ENCODE measurements at places on chromosomes 16 and 17.

DNA sequence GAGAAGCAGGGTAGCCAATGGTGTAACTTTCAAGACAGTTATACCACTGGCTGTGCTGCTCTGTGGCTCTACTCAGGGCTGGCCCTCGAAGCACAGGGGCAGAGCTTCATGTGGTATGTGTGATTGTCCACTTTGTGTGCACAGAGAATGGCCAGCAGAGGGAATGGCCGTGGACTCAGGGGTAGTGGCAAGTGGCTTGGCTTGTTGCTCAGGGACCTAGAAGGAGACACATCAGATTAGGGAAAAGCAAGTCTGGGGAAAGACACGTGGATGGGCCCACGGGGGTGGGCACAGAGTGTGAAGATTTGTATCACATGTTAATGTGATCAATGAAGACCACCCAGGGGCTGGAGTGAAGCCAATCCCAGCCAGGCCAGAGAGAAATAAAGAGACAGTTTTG lies 20.0 kb upstream of the XYLT2 start:
- DNase-seq: no peak

DNA sequence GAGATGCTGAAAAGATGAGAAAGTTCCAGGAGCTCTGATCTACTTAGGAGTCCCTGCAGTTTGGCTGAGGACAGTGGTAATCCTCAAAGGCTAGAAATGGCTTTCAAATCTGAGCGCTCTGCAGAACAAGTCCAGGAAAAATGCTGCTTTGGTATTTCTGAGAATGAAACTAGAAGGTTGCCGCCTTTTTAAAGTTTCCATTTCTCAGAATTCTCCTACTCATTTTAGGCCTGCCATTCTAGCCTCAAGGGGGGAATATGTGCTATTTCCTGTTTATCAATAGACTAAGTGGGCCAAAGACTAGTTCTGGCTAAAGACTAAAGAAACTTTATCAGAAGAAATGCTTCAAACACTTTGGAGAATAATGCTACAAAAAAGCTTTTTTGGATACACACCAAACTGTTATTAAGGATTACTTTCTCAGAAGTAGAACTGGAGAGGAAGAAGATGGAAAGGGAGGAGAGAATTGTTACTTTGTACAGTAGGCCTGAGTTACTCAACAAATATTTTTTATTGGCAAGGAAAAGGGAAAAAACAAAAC lies at the start of gene SLFN12L:
SLFN12L (minus strand) TSS at position 78 of the 541 bp plus-strand sequence. CDS start 15,314 bp downstream, outside the sequence.
- no peak for DNase-seq

- DNase-seq: no peak
These were observed 269.5 kb downstream of the STX8 start for GRCh38 chr17:9306086-9306485.

DNA sequence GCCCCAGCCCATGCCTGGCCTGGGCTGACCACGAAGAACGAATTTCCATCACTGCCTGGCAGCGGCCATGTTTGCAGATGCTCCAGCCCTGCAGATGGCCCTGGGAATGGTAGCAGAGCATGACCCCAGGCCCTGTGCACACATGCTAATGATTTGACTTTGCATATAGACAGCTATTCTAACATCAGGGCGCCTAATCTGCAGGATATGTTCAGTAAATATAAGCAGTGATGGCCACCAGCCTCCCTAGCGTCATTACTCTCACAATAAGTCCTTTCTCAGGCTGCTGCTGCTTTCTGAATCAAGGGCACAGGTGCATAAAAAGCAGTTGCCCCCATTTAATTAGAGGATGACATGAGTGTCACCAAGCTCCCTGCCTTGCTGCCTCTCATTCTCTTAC lies 24.2 kb downstream of the DNAH9 start:
- DNase-seq: no peak

GRCh38 chr17:5097101-5097834 lies 14.4 kb downstream of the ZNF232 start:
- DNase-seq: no peak

GRCh38 chr16:78291604-78292003 lies 192.2 kb downstream of the WWOX start:
- DNase-seq: no peak
